CD4-positive, alpha-beta T cell treated with Interleukin-2 at 100 ng/mL for 4 hours (primary cell): ENCODE measurements at places on chromosomes 12 and 14.
A peak's percentile ranks its signal among the peaks of the same experiment; 100 is the strongest.

- no peak for DNase-seq
Observed at GRCh38 chr12:96419576-96420276, 19.5 kb upstream of the CDK17 start.

- no peak for DNase-seq
Observed at GRCh38 chr14:21475767-21476522, 814 bp downstream of the RAB2B start.

GRCh38 chr14:56108057-56108456, 10.2 kb upstream of the PELI2 start:
- DNase-seq, result no peak

- DNase-seq, result no peak
Observed at GRCh38 chr12:110921262-110921661, 883 bp upstream of the MYL2 start.

DNA sequence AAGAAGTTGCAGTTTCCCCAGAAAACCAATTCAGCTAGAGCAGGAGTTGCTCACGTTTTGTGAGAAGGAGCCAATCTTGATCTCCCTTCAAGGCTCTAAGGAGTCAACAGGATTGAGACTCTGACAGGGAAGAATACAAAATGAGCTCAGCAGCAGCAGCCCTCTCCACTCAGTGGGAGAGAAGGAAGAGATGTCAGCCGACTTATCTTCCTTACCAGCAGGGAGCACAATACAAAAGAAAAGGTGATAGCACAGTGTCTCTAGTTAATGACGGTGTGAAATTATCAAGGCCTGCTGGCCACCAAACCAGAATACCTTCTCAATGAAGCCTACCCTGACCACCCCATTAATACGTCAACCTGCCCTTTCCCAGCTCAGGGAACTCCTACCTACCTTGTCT, 223.6 kb upstream of the TMPO start:
- DNase-seq, result no peak

DNA sequence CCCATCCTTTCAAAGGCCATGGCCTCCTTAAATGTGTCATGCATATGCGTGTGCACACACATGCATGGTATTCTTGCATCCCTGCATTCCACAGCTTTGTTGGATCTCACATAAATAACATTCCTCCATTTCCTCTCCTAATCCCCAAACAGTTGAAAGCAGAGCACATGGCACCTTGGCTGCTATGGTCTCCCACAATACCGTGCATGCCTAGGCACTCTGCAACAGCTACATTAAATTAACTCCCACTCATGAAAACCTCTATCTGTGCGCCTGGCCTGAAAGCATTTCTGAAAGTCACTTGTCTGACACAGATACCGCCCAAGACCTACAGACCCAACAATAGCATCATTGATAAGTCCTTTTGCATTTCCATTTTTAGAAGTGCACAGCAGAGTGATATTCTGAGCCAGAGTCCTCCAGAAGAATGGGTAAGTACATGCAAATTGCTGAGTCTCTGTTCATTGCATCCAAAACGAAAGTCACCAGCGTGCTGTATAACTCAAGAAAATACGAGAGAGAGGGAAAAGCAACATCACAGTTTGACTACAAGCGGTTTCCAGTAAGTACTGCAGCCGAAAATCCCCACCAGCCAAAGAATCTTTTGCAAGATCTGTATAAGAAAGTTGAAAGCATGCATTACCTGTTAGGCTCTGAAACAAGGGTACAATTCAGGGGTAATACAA, 436 bp downstream of the ASB2 start:
- peak; percentile 25 for DNase-seq

GRCh38 chr14:89620436-89620835, 203.4 kb upstream of the FOXN3 start:
- DNase-seq, result no peak

DNA sequence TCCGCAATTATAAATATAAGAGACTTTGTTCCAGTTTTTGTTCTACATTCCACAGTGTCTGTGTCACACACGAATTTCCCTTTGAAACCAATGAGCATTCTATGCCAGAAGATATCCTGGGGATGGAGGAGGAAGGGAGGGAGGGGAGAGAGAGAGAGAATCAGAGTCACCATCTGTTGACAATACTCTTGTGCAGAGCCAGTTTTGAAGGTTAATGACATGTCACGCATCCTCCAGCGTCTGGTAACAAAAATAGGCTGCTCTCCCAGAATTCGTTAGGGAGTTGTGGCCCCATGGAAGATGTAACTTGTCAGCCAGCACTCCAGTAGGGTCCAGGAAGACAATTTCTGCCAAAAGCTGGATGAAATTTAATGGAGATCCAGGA, 213.5 kb upstream of the KRR1 start:
- no peak for DNase-seq

- DNase-seq, result no peak
Observed at GRCh38 chr12:59432057-59432456, 163.8 kb upstream of the SLC16A7 start.

DNA sequence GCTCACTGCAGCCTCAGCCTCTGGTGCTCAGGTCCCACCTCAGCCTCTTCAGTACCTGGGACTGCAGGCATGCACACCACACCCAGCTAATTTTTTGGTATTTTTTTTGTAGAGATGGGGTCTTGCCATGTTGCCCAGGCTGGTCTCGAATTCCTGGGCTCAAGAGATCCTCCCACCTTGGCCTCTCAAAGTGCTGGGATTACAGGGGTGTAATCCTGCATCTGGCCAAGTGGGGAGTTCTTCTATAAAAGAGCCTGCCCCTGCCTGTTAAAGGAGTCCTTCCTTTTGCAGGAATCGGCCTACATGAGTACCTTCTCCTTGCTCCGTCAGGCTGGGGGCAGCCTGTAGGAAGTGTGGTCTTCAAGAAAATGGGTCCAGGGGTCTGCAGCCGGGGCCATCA, 54.1 kb upstream of the RASSF3 start:
- DNase-seq, result no peak

- no peak for DNase-seq
Observed at GRCh38 chr14:55092341-55092740, 36.7 kb upstream of the LGALS3 start.

GRCh38 chr14:35078082-35078481, 32.0 kb downstream of the FAM177A1 start:
- no peak for DNase-seq

DNA sequence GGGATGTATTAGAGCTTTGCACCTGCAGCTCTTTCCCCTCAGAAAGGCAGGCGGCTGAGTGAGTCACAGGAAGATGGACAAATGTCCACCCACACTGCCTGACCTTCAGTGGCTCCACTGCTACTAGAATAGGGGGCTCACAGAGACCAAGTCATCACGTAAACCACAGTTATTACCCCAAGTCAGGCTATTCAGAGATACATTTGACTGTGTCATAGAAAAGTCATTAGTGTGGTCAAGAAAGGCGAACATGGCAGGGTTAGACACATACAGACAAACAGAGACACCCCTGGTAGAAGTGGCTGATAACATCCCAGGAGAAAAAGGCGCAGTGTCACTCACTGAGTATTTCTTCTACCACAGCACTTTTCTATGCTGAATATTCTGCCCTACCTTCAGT, 36.0 kb downstream of the GCH1 start:
- no peak for DNase-seq

GRCh38 chr14:60506985-60507829, 1.7 kb upstream of the SIX6 start:
- no peak for DNase-seq

DNA sequence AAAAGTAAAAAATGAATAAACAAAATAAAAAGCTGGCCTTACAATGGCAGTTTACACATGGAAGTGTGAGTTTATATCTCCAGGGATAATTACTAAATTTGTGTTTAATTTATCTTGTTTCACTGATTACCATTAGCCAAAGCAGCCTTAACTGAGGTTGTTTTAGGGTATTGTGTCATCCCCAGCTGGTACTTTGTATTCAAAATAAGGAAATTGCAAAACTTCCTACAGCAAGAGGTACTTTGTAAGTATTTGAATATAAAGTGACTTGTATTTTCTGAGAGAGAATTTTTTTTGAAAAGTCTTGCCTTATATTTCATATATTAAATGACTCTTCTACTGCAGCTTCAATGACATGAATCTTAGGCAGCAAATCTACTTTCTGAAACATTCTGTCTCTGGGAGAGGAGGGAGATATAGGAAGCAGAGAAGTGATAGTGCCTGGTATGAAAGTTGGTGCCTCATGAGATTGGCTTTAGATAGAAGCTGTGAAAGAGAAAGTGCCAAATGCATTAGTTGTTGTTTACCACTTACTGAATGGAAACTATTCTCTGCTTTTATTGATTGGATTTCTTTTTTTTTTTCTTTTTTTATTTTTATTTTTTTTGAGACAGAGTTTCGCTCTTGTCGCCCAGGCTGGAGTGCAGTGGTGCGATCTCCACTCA, 6.7 kb downstream of the FNTB start:
- DNase-seq, result no peak

DNA sequence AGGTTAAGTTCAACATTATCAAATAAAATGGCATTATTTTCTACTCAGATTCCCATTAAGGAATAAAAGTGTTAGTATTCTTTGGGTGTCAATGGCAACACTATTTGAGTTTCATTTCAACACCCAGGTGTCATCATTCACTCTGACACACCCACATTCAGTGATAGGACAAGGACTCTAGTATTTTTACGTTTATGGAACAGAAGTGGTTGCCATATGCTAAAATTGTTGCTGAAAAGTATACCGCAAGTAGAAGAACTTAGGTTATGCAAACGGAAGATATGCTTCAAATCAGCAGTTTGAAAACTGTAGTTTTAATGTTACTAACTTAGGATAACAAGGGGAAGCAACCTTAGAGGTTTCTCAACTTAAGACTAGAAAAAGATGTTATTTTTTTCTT, 20.0 kb upstream of the SGPP1 start:
- DNase-seq, result no peak

- DNase-seq, result no peak
Observed at GRCh38 chr12:117662620-117663395, 301.4 kb upstream of the NOS1 start.

DNA sequence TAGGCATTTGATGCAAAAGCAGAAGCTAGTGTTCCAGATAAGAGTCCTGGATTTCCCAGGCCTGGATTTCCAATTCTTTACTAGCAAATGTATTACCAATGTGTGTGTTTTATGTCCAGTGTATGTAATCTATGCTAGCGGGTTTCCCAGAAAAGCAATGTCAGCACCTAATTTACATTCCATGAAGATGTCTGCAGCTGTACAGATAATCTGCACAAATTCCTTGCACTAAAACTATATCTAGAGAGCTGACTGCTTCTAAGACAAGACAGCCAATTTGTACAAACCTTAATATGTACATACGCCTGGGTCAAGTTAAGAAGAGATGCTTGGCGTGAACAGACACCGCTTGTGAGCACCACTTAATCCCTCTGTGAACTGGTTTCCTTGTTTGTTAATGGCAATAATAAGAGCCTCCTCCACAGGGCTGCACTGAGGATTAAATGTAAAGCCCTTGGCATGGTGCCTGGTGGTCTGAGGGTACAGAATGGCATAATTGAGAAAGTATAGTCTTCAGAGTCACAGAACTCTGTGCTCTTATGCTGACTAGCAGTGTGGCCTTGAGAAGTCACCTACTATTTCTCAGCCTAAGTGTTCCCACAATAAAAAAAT, 185.6 kb downstream of the EPS8 start:
- DNase-seq, result no peak

- DNase-seq, result no peak
Observed at GRCh38 chr12:6198051-6198450, 2.1 kb upstream of the CD9 start.

GRCh38 chr14:101814934-101815333, 53.4 kb downstream of the PPP2R5C start:
- peak; percentile 33 for DNase-seq
